Activated T-cell treated with anti-CD3 and anti-CD28 coated beads for 24 hours (primary cell): ENCODE measurements at places on chromosomes 7 and 10.

DNA sequence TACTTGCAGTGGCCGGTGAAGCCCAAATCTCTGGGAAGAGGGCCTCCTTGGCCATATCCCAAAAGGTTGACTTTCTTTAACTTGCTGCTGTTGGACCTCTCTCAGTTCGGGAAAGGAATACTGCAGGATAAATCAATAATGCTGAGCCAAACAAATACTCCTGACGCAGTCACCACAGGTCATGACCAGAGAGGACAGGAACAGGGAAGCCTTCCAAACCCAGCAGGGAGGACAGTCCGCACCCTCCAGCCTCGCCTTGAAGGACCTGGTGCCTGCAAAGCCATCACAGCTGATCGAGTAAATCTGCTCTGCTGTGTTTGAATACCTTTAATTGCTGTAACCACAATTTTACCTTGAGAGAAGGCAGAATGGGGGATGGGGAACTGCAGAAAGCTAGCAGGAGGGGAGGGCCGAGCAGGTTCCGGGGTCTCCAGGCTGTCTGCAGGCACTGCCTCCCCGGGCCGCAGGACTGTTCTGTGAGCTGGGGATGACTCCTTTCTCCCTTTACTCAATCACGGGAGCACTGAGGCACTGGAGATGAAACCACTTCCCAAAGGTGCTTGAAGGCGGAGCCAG lies 20.8 kb upstream of the INSIG1 start:
- DNase-seq, result no peak

GRCh38 chr10:45450866-45451265 lies 76.8 kb downstream of the ALOX5 start:
- DNase-seq, result no peak

- peak; percentile 4 for DNase-seq
These were observed 73.8 kb downstream of the SHOC2 start for GRCh38 chr10:110993024-110993693.

DNA sequence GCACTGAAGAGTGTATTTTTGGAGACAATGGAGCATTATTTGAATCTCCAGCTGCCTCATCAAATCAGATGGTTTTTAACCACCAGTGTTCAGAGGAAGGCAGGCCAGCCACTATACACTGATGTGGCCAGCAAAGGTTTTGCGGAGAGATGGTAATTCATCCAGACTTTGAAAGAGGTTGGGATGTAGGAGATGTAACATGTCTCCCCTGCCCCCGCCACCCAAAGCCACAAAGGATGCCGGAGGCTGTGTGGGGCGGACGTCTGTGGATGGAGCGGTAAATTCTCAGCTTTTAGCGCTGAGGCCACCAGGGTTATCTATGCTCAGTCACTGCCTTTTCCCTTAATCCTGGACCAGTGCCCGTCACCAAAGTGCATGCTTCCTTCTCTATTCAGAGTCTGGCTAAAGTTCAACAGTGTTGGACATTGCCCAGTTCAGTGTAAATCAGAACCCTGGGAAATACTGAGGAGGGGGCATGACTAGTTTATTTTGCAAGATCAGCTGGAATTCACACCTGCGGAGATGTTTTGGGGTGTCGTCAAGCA lies 3.7 kb upstream of the TRIP6 start:
- DNase-seq, result no peak

GRCh38 chr7:24703296-24703695 lies 54.0 kb downstream of the GSDME start:
- no peak for DNase-seq

DNA sequence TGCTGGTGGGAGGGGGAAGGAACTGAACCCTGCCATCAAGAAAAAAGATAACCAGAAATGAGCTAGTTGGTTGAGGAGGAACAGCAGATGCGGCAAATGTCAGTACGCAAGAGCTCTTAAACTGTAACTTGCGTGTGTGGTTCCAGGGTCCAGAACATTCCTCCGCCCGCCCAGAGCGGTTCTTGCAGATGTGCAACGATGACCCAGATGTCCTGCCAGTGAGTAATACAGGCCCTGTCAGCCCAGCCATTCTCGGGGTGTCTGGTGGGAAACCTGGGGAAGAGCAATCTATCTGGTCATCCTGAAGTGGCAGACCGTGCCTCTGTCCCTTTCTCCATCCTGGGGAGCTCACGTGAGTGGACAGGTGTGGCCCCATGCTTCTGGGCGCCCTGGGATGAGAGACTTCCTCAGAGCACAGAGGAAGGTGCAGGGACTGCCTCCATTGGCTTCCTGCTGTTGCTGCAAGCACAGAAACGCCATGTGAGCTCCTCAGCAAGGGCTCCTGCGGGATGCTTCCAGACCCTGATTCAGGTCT lies 50.5 kb upstream of the ZMIZ2 start:
- DNase-seq, result no peak

DNA sequence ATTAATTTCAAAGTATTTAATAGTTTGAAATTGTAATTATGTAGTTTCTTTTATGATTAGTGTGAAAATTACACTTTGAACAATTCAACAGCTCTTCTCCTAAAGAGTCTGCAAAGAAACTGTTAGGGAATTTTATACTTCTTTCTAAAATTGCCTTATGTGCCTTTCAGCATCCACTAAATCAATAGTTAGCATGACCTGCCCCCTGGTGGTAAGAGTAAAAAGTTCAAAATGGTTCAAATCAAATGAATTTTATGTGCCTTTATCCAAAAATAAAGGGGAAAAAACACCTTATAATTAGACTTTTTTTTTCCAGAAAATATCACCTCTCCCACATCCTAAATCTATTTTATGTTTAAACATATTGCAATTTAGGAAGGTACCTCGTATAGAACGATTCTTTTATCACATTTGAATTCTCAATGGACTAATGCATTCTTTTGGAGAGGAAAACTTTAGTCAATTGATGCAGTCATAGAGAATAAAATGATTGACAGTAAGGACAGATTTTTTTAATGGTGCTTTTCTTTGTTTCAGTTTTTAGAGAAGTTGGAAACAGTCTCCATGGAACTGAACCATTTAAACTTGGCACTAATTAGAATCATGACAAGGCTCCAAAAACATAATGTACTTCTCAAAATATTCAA lies 163.7 kb downstream of the SEMA3D start:
- DNase-seq, result no peak

DNA sequence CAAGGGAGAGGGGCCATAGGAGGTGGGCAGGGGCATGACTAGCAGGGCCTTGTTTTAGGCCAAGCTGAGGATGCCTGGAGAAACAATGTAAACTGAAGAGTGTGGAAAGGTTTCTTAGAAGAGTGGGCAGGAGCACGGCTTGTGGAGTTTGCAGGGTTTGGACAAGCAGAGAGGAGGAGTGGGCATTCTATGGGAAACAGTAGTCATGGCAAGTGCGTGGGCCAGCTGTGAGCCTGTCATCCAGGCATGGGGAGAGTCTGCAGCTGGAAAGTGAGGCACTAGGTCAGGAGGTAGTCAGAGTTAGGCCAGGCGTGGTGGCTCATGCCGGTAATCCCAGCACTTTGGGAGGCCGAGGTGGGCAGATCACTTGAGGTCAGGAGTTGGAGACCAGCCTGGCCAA lies 130.1 kb downstream of the SH3PXD2A start:
- no peak for DNase-seq

DNA sequence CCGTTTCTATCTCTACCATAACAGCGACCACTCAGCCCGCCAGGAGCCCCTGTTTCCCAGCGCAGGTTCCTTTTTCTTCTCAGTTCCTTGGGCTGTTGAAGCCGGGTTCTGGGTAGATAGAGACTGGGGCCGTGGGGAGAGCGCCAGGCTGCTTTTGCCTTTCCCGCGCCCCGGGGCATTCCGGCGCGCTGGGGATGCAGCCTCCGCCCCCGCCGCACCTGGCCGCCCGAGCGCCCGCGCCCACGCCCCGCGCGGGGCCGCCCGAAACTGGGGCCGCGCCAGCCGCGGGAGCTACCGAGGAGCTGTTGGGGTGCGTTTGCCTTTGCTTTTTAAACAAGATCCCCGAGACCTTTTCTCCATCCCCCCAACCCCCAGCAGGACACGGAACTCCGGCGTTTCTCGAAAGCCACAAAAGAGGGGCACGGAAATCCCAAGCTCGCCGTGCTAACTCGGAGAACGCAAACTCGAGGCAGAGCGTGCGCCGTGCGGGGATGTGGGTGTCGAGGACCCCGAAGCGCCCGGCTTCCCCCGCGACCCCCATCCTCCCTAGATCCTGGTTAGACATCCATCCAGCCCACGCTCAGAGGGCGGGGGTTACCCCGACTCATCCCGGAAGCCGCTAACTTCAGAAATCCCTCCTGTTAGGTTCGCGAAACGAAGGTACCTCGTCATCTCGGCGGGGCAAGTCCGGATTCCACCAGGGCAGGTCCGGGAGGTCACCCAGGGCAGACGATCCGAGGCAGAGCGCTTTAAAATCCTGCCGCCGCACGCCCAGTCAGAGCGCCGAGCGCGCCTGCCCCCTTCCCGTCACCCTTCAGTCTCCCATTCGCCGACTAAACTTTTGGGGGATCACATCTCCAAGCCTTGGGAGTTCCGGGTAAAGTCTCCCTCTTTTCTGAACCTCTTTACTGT lies 1.0 kb downstream of the GRM8 start:
- DNase-seq, result no peak

DNA sequence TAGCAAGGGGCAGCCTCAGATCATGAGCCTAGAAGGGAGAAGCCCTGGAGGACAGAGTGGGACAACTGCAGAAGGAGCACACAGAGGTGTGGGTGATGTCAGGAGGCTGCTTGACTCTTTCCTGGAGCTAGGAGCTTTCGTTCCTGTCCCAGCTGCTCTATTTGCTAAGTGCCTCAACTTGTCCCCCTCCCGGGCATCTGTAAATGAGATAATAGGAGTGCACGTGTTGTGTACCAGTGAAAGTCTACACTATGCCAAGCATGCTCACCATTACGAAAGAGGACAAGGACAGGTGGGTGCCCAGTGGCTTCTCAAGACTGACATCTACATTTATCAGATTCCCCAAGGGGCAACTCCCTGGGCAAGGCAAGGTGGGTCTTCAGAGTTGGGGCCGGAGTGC lies 162.7 kb downstream of the KCNMA1 start:
- DNase-seq, result no peak

GRCh38 chr7:91034459-91035368 lies 229.5 kb upstream of the FZD1 start:
- no peak for DNase-seq

- no peak for DNase-seq
These were observed 123.7 kb upstream of the CTBP2 start for GRCh38 chr10:125283836-125284614.

DNA sequence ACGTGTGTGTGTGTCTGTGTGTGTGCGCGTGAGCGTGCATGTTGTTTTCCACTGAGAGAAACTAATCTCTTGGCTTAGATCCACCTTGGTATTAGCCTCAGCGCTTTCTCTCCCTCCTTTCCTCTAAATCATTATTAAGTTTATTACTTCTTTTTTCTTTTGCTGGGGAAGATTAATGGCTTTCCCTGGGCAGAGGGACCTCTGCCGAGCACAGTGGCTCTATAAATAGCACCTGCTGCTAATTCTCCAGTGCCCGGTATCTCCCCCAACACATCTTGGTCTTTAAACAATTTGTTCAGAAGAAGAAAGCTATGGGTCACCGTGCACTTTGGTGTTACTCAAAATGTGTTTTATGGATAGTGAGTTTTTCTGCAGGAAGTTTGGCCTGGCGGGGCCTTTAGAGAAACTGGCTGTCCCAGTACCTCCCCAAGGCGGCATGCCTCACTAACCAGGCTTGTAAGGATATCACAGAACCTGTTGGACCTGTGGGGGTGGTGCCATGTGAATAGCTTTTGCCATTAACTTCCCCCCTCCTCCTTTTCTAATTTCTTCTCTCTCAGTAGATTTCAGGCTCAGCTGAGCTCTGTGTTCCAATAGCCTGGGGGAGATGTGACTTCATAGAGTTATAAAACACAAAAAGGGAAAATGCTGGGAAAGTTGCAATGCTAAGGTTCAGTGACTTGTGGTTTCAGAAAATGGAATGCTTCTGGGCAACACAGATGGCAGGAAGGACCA lies 70.1 kb upstream of the RAB11FIP2 start:
- DNase-seq, result no peak

DNA sequence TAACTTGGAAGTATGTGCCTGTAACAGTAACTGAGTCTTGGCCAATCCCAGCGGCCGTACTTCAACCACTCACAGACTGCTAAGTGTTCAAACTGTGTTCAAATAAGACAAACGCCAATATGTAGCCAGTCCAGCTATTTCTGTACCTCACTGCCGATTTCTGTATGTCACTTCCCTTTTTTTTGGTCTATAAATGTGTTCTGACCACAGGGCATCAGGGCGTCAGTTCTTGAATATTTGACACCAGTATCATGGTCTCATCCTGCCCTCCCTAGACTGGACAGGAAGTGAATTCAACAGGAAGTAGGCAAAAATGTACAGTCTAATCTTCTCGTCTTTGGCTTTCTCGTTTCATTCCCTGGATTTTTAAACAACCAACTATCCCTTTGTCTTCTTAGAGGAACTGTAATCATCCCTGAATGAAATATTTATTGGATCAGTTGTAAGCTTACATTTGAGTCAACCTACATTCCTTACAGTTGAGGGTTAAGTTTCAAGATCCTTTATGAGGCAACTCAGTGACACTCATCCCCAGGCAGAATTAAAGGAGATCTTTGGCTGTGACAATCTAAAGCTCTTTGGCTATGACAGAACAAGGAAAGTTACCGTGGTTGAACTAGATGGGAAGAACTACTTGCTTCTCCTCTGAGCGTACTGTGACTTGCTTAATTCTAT lies 232.7 kb downstream of the NSUN6 start:
- DNase-seq, result no peak

- DNase-seq, result no peak
These were observed 73.5 kb upstream of the PDLIM1 start for GRCh38 chr10:95364342-95364741.

GRCh38 chr7:26685606-26686005 lies 178.8 kb downstream of the SKAP2 start:
- DNase-seq, result no peak

- DNase-seq, result no peak
These were observed 7.5 kb upstream of the CALD1 start for GRCh38 chr7:134771889-134772288.

- no peak for DNase-seq
These were observed 72.8 kb upstream of the MPP7 start for GRCh38 chr10:28375399-28376354.

GRCh38 chr10:12221323-12222298 lies 25.6 kb downstream of the CDC123 start:
- DNase-seq, result no peak

GRCh38 chr7:50227726-50228125 lies 76.8 kb upstream of the IKZF1 start:
- no peak for DNase-seq

GRCh38 chr7:40541336-40541735 lies 406.5 kb downstream of the SUGCT start:
- DNase-seq, result no peak

DNA sequence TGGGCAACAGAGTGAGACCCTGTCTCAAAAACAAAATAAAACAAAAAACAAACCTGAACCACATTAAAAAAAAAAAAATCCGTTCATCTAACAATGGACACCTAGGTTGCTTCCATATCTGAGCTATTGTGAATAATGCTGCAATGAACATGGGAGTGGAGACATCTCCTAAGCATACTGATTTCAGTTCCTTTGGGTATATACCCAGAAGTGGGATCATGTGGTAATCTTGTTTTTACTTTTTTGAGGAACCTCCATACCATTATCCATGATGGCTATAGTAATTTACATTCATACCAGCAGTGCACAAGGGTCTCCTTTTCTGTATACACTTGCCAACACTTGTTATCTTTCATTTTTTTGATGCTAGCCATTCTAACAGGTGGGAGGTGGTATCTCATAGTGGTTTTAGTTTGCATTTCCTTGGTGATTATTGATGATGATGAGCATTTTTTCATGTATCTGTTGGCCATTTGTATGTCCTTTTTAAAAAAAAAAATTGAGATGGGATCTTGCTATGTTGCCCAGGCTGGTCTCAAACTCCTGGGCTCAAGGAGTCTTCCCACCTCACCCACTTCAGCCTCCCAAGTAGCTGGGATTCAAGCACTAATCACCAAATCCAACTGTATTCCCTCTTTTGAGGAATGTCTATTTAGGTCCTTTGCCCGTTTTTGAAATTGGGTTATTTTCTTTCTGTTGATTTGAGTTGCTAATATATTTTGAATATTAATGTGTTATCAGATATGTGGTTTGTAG lies 17.5 kb downstream of the CDK13 start:
- no peak for DNase-seq
